ENCODE measurements at places on chromosomes 7 and 10.

- no peak for DNase-seq
These were observed 279.4 kb upstream of the CACNA2D1 start for GRCh38 chr7:82722946-82723345.

GRCh38 chr7:29105752-29106668, 40.3 kb downstream of the CPVL start:
- no peak for DNase-seq

DNA sequence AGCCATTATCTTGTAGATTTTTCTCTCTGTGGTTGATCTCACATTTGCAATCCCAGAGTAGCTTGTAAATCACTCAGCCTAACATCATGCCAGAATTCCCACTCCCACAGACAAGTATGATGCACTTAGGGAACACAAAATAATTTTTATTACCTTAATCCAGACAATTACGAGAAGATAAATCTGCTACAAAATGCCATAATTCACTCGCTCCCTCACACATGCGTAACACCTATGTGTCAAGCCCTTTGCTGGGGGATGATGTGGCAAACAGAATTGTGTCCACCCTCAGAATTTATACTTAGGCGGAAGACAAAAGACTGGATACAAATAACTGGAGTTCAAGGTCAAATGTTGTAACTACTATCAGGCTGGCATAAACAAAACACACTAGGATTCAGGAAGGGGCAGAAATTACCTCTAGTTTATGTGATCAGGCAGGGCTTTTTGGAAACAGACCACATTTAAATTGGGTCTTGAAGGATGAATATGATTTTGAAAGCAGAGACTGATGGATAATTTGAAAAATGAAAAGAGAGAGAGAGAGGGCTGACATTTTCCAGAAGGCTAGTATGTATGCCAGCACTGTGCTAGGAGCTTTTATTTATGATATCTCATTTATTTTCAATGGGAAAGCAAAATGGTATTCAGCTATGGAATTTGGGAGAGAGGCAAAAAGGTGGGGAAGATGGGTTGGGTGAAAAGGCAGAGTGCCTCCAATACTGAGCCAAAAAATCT, 69.8 kb downstream of the DOCK4 start:
- no peak for DNase-seq

GRCh38 chr10:11024596-11024995, 6.9 kb downstream of the CELF2 start:
- DNase-seq: no peak

DNA sequence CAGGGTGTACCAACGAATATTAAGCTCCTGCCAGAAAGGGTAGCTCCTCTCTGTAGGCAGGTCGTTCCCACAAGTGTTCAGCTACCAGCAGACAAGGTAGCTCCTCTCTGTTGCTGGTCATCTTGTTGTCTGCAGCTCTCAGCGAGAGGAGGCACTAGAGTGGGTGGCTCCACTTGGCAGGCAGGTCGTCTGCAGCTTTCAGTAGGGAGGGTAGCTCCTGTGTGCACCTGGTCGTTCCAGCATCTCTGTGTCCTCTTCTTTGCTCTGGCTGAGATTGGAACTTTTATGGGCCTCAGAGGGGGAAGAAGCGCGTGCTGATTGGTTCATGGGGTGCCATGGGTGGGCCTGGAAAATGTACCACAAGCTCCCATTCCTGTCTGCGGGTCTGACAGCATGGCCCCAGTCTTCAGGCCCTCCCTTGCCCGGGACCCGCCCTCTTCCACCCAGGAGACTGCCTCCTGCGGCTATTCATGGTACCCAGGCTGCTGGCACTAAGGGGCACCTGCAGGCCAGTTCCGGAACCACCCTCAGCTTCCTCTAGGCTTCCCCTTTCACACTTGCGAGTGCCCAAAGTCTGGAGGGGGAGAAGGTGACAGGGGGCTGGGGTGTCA, 63.9 kb upstream of the CACNA2D1 start:
- no peak for DNase-seq

DNA sequence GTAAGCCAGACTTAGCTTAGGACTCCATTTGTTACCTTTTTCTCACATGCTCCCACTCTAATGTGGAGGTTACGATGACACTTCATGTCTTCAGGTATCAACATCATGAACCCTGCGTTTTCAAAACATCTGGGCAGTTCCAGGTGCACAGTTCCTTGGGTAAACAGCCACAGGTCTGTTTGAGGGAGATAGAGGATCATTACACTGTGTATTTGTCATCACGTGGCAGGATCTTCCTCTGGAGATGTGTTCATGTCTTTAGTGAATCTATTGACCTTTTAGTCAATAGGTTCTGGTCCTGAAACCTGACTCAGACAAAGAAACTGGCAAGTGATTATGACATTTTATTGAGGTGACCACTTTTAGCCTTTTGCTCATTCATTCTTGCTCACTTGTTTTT, 145.5 kb downstream of the ANKRD7 start:
- no peak for DNase-seq

DNA sequence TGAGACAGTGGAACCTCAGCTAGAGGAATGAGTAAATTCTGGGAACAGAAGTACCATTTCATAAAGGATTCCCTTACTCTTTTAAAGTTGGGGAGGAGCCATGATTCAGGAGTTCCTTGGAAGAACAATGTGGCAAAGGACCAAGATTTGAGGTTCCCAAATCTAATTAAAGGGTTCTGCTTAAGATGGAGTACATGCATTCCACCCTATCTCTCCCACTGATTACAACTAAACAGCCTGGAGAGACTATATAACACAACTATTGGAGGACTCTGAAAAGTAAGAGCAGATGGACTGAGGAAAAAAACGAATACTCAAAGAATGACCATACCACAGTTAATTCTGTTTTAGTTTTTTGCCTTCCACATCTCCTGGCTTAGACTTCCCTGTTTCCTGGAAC, 212.9 kb upstream of the IMMP2L start:
- DNase-seq: no peak

- DNase-seq: no peak
These were observed 410.4 kb upstream of the AUTS2 start for GRCh38 chr7:69187824-69188333.

- no peak for DNase-seq
These were observed 49.8 kb upstream of the TMEM273 start for GRCh38 chr10:49237985-49238384.

GRCh38 chr10:94397549-94398370, 4.6 kb upstream of the TBC1D12 start:
- no peak for DNase-seq

- no peak for DNase-seq
These were observed 162.0 kb upstream of the PLXNA4 start for GRCh38 chr7:132738254-132738653.

GRCh38 chr10:103166523-103166922, 26.5 kb downstream of the NT5C2 start:
- no peak for DNase-seq

DNA sequence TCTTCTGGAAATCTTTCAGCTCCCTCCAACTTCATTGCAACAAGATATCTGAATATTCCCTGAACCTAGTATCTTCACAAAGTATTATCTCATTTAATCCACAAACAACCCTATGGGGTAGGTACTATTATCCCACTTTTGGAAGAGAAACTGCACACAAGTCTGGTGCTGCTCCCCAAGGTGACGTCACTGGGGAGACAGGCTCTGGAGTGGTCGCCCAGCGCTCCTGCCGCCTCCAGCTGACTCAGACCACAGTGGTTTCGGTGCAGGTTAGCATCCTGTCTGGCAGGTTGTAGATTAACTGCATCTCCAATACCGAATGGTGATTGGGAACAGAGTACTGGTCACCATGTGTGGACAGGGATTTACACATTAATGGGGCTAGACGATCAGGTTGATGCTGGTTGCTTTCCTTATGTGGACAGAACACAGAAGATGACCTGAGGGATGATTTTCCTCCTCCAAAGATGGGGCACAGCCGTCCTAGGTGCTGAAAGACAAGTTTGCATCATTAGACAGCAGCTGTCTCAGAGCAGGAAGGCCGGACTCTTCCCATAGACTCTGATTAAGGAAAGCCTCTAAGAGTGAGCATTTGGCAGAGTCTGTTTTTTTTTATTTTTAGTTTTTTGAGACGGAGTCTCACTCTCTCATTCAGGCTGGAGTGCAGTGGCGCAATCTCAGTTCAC, 128.6 kb downstream of the TRRAP start:
- DNase-seq: no peak

DNA sequence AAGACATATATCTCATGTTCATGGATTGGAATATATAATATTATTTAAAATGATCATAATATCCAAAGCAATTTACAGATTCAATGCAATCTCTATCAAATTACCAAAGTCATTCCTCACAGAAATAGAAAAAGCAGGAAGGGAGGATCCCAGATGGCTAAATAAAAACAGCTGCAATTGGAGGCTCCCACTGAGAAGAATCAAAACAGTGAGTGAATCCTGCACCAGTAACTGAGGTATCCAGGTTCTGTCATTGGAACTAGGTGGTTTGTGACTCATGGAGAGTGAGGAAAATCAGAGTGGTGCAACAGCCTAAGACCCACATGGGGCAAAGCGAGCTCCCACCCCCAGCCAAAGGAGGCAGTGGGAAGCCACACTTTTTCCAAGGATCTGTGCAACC, 128.4 kb downstream of the MTERF1 start:
- no peak for DNase-seq

- DNase-seq: no peak
These were observed 2.0 kb upstream of the ARPC1B start for GRCh38 chr7:99372275-99373090.

DNA sequence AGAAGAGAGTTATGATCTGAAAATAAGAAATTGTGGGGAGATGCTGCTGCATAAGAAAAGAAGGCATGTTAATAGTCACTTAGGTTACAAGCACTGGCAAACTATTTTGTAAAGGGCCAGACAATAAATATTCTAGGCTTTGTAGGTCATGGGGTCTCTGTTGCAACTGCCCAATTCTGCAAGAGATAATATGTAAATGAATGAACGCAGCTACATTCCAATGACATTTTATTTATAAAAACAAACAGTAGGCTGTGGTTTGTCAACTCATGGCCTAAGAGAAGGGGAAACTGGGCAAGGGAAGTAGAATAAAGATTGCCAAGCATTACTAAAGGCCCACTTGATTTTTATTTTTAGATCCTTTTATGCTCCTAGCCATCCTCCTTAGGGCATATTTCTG, 133.1 kb downstream of the RAPGEF5 start:
- no peak for DNase-seq

- DNase-seq: no peak
These were observed 66.9 kb upstream of the FHIP2A start for GRCh38 chr10:114754445-114755320.

DNA sequence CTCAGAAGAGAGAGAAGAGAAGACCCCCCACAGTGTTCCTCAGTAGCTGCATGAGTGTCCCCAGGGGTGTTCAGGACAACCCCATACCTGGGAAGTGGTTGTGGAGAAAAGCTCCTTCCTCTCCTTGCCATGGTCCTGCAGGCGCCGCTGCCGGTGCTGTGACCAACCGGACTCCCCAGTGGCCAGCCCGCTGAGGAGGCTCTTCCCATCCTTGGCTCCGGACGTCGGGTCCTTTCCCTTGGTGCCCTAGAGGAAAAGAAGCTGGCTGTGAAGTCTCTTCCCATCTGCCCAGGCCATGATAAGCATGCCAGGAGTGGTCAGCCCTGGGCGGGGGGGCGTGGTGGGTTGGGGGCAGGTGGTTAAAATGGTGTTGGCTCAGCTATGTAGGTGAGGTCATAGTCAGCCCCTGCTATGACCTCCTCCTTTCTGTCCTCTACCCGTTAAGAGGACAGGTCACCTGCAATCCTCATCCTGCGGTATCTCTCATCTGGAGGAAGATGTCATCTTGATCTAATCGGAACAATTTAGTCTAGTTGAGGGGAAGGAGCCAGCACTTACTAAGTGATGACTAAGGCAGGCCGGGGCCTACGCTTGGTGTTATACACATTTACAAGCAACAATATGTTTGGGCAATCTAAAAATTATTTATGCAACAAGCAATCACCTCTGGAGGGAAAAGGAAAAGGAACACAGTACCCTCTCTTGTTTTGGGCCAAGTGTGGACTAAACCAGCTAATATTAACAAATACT, 13.2 kb downstream of the WDR91 start:
- DNase-seq: no peak

DNA sequence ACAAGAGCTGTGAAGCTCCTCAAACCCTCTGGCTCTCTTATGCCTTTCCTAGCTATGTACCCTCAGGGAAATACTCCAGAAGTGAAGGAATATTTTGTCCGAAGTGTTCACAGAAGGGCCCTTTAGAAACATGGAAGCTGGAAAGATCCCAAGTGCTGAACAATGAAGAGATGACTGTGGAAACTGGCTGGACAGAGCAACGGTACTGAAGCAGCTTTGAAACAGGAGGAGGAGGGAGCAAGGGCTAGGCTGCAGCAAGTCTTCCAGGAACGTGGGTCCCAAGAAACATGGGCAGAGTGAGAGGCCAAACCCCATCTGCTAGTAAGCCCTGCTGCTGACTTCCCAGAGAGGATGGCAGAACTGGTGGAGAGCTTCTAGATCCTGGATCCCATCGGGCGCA, 3.0 kb upstream of the PSAP start:
- no peak for DNase-seq

GRCh38 chr7:501526-501925, 18.1 kb downstream of the PDGFA start:
- DNase-seq: no peak

DNA sequence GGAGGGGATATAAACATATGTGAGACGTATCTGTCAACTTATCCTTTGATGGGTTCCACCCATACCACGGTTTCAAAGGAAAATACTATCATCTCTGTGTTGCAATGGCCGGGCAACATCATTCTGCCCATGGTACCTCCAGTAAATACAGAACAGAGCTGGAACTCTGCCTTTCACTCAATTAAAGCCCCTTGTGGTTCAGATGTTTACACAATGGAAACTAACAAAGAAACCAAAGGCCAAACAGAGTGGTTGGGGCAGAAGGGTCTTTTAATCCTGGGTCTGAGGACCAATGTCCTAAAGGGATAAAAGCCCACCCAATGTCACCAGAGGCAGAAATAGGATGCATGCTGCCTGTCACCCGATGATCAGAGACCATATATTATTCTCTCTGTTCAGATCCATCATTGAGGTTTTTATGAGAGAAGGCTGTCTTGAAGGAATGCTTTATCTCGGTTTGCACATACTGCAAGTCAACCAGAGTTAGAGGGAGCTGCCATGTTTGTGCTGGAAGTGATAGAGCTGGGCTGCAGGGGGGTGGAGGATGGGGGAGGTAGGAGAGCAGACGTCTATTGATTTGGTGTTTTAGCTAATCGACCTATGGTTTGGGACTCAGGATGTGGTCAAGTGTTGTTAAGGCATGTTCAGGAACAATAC, 105.4 kb upstream of the FRMD4A start:
- no peak for DNase-seq

GRCh38 chr7:73749931-73750776, 11.6 kb upstream of the ABHD11 start:
- no peak for DNase-seq

GRCh38 chr7:25303281-25304181, 75.2 kb upstream of the NPVF start:
- no peak for DNase-seq

- no peak for DNase-seq
These were observed 188.5 kb upstream of the ANK3 start for GRCh38 chr10:60578217-60578616.

DNA sequence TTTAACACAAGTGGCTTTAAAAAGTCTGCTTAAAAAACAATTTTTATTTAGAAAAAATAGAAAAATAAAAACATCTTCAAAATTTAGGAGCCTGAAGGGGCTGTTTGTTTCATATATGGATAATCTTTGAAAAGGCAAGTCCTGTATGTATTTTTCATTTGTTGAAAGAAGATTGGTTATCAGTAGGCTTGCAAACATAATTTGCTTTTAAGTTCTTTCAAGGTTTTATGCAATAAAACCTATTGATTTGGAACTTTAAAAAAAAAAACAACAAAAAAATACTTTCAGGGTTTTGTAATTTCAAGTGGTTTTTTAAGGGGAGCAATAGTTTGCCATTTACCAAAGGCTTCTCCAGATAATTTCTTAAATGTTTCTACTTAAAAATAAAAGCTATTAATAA, 35.6 kb downstream of the MPLKIP start:
- no peak for DNase-seq

Data from activated CD8-positive, alpha-beta memory T cell treated with anti-CD3 and anti-CD28 coated beads for 4 hours (primary cell).